ENCODE measurements at places on chromosomes 11 and 22.

DNA sequence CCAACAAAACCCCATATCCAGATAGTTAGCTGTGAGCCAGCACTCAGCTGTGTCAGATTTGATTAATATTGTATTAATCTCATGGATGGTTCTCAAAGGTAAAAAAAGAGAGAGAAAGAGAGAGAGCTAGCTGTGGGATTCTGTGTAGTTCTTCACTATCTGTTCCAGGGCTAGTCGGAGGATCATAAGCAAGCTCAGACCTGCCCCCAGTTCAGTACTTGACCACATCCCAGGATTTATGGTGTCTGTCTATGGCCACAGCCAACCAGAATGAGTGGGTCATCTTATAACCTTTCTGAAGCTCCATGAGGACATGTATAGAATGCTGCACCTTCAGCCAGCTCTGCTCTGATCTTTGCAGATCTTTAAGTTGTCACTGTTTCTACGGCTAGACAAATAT lies 13.5 kb upstream of the B3GNT6 start:
- no peaks in the 10 kb centered on the region for H3K27me3 ChIP-seq
- peaks cover 9% of the 10 kb centered on the region for H3K36me3 ChIP-seq
- DNase-seq = no peak

DNA sequence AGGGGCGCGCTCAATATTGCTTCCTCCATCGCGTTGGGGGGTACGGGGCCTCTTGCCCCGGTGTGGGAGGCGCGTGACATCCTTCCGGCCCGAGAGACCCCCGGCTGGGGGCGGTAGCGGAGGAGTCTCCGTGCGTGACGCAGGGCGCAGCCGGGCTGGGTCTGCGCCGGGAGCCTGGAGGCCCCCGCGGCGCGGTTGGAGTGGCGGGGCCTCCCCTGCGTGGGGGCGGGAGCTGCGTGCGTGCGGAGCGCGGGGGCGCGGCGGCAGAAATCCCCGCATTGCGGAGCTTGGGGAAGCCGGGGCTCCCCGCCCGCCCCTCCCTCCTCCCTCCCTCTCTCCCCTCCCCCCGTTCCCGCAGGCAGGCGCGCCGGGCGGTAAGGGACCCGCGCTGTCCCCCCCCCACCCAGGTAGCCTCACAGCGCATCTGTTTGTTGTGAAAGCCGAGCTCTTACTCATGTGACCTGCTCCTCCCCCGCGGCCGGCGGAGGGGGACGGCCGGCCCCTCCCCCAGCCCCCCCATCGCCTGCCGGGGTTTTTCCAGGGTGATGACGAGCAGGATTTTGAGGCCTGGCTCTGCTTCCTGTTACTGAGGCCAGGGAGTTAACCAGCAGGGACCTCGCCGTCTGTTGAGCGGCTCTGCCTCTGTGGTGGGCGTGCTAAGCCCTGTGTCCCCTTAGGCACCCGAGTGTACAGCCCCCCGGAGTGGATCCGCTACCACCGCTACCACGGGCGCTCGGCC lies 1.6 kb downstream of the PIM3 start:
- peak; percentile 86 for DNase-seq
- peak overlapping the region; percentile 87 for H3K27ac ChIP-seq
- H3K36me3 ChIP-seq = peaks cover 23% of the 10 kb centered on the region
- peak overlapping the region; percentile 86 for H3K4me3 ChIP-seq
- peaks cover 29% of the 10 kb centered on the region for H3K4me1 ChIP-seq
- no peaks in the 10 kb centered on the region for H3K27me3 ChIP-seq

GRCh38 chr11:120091121-120091520 lies 46.8 kb downstream of the TRIM29 start:
- H3K4me1 ChIP-seq = peaks cover 7% of the 10 kb centered on the region
- DNase-seq = no peak
- no peak overlapping the region for H3K4me3 ChIP-seq
- no peak overlapping the region for H3K27ac ChIP-seq
- H3K27me3 ChIP-seq = peaks cover 11% of the 10 kb centered on the region

GRCh38 chr11:122343210-122343609 lies 227.2 kb upstream of the BLID start:
- no peaks in the 10 kb centered on the region for H3K27me3 ChIP-seq
- H3K27ac ChIP-seq = no peak overlapping the region
- H3K4me1 ChIP-seq = no peaks in the 10 kb centered on the region

- H3K27ac ChIP-seq = no peak overlapping the region
- DNase-seq = no peak
- no peak overlapping the region for H3K4me3 ChIP-seq
Observed at GRCh38 chr11:59263225-59263894, 50.6 kb upstream of the MPEG1 start.

DNA sequence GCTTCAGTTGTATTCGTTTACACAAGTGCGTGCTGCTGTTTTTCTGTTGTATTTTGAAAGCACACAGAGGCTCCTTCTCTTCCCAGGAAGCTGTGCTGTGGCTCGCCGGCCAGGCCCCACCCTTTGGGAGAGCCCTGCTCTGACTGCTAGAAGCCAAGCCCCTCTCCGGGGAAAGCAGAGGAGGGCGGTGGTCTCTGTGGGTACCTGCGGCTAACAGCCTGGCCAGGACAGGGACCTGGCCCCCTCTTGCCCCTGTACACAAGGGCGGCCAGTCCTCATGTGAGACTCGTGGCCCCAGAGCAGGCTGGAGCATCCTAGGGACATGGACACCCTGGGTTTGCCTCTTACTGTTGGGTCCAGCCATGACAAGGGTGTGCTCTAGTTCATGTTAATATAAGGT lies 14.8 kb downstream of the MOB2 start:
- no peak overlapping the region for H3K27ac ChIP-seq
- no peak for DNase-seq
- H3K4me3 ChIP-seq = no peak overlapping the region
- H3K4me1 ChIP-seq = no peaks in the 10 kb centered on the region
- H3K27me3 ChIP-seq = no peaks in the 10 kb centered on the region

GRCh38 chr11:10537600-10537999 lies 3.4 kb downstream of the RNF141 start:
- no peaks in the 10 kb centered on the region for H3K27me3 ChIP-seq
- no peak for DNase-seq
- H3K4me3 ChIP-seq = no peak overlapping the region
- H3K4me1 ChIP-seq = peaks cover 25% of the 10 kb centered on the region
- no peaks in the 10 kb centered on the region for H3K36me3 ChIP-seq

GRCh38 chr11:79441461-79441875 lies 638 bp upstream of the TENM4 start:
- peaks cover 8% of the 10 kb centered on the region for H3K4me1 ChIP-seq
- H3K36me3 ChIP-seq = peaks cover 6% of the 10 kb centered on the region

DNA sequence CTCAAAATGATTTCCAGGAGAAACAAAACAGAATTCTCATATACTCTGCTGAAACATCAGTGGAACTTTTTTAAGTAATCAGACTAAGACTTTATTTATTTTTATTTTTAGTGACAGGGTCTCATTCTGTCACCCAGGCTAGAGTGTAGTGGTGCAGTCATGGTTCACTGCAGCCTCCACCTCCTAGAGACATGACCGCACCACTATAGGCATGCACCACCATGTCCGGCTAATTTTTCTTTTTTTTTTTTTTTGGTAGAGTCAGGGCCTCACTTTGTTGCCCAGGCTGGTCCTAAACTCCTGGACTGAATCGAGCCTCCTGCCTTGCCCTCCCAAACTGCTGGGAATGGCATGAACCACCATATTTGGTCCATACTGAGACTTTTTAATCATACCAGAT lies 42.9 kb downstream of the PRDM10 start:
- no peak overlapping the region for H3K27ac ChIP-seq
- peaks cover 13% of the 10 kb centered on the region for H3K4me1 ChIP-seq
- no peaks in the 10 kb centered on the region for H3K27me3 ChIP-seq

- DNase-seq = no peak
- H3K4me3 ChIP-seq = no peak overlapping the region
- peaks cover 4% of the 10 kb centered on the region for H3K36me3 ChIP-seq
- no peak overlapping the region for H3K27ac ChIP-seq
- peaks cover 30% of the 10 kb centered on the region for H3K4me1 ChIP-seq
- no peaks in the 10 kb centered on the region for H3K27me3 ChIP-seq
Observed at GRCh38 chr22:31241936-31242335, 29.8 kb downstream of the LIMK2 start.
